NK-92 treated with Interleukin-12 subunit alpha and Interleukin-12 subunit beta, amount 100 ng/mL, for 24 hours (cell line): ENCODE measurements at places on chromosomes 12 and 14.

GRCh38 chr12:124537525-124538193, 29.8 kb downstream of the NCOR2 start:
- DNase-seq, result no peak

DNA sequence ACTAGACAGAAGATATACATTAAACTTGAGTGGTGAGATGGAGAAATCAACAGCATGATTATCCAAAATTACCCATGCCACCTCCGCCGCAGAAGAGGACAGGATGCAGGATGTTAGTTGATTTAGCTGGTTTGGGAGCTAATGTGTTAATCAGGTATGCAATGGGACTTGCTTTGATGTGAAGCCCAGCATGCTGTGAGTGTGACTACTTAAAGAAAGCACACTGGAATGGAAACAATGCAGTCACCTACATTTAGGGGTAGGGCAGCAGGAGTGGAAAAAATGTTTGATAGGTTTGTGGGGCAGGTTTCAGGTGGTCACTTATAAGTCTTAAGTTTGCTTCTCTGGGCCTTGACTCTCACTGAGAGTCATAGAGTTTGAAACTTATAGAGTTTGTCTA, 170.0 kb upstream of the DAAM1 start:
- no peak for DNase-seq

- DNase-seq, result no peak
Measured at GRCh38 chr14:36214476-36215216, 38.1 kb upstream of the PTCSC3 start.

DNA sequence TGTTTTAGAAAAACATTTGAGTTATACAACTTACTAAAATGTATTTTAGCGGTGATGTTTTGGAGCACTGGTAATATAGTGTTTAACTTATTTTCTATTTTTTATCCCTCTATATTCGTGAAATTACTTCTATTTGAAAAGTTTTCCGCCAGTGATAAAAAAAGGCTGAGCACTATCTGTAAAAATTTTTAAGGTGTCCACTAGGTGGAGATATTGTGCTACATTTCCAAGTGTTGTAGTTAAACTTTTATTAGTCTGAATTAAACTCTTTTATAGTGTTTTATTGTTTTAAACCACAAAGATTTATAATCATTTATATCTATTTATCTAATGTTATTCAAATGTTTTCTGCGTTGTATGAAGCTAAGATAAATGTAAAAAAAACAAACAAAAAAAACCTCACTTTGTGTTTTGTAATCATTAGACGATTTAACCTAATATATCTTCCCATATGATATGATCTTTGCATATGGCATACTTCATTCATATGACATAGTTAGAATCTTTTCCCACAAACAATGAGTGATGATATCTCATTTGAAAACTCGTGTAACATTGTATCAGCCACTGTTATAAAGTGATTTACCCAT, 11.8 kb downstream of the ALG10B start:
- DNase-seq, result no peak

- DNase-seq, result no peak
Measured at GRCh38 chr12:107369006-107369405, 275.7 kb upstream of the CRY1 start.

GRCh38 chr12:53561590-53561953, 54.3 kb upstream of the NPFF start:
- no peak for DNase-seq

DNA sequence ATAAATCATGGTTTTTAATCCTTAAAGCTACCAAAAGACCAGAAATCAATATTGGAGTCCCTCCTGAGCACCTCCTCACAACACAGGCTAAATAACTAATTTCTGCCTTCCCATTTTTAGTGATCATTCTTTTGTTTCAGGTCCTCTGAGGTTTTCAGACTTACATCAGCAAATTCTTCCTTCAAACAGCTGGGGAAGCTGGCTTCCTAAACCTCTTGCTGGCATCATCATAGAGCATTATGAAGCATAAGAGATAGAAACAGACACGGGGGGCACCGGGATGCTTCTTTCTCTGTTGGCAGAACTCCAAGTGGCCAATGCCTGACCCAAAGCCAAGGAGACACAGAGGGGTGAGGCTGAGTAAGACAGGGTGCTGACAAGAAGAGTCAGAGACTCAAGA, 47.9 kb upstream of the DBX2 start:
- DNase-seq, result no peak

DNA sequence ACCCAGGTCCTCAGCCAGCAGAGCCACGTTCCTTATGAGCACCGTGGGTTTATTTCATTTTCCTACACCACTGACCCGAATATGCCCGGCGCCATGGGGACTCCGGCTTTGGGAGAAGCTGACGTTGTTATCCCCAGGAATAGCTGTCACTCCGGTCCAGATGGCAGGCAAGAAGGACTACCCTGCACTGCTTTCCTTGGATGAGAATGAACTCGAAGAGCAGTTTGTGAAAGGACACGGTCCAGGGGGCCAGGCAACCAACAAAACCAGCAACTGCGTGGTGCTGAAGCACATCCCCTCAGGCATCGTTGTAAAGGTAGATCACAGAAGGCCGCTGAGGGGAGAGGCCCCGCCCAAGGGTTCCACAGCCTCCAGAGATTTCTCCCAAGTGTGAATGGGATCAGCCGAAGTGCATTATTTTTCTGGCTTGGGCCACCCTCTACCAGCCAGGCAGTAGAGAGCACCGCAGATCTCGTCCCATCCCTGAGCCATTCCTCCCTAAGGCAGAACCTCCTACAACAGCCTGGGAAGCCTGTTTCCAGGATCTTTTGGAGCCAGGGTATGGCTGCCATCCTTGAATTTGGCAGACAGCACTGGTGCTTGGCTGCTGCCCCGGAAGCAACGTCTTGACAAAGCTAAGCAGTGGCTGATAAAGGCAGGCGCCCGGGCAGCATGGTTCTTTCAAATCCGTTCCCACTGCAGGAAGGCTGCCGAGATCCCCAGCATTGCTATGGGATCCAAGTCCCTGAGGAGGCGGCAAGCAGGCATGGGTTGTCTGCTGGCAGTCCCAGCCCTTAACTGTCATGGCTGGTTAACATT, 17.8 kb downstream of the CDK2AP1 start:
- DNase-seq, result no peak
